ENCODE measurements at places on chromosomes 1 and 21.

DNA sequence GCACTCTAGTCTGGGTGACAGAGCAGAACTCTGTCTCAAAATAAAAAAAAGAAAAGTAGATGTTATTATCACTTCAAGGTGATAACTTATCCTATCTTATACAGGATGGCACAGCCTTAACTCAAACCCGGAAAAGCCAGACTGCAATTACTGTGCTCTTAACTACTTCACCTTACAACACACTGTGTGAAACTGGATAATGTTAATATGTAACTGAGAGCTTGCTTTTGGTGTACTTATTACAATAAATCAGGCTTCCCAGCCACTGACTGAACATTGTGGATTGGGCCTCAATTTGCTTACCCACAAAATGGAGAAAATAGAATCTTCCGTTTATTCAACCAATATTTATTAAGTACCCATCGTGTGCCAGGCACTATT is 1.4 kb downstream of the ORC1 start:
- no peak for DNase-seq

DNA sequence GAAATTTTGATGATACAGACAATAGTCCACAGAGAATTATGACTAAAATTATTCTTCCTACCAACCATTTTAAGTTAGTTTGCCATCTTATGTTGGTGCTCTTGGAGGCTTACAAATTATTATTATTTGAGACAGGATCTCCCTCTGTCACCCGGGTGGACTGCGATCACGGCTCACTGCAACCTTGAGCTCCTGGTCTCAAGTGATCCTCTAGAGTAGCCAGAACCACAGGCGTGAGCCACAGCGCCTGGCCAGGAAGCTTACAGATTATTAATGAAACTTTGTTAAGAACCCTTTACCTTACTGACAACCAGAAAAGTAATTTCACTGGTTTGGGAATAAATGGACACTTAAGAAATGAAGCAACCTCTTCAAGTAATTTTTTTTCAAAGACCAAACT is 8.0 kb upstream of the DNAJB4 start:
- DNase-seq: no peak

GRCh38 chr1:198295225-198295624 is 138.4 kb downstream of the NEK7 start:
- no peak for DNase-seq

DNA sequence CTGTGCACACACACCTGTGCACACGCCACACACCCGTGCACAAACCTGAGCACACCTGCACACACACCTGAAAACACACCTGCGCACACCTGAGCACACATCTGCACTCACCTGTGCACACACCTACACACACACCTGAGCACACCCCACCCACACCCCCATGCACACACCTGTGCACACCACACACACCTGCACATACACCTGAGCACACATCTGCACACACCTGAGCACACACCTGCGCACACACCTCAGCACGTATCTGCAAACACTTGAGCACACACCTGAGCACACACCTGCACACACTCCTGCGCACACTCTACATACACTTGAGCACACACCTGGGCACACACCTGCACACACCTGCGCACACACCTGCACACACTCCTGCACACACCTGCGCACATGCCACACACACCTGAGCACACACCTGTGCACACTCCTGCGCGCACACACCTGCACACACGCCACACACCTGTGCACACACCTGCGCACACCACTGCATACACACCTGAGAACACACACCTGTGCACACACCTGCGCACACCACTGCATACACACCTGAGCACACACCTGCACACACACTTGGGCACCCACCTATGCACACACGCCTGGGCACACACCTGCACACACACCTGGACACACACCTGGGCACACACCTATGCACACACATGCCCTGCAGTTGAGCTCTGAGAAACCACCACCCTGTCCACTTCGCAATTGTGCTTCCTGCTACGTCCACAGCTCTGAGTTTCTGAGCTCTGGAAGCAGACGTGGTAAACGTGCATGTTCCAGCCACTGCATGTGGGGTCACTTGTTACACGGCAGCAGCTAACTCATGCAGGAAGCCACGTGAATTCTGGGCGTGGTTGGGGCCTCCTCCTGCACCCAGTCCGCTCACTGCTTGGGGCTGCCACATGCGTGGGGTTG is 8.0 kb upstream of the C1orf159 start:
- DNase-seq: no peak

DNA sequence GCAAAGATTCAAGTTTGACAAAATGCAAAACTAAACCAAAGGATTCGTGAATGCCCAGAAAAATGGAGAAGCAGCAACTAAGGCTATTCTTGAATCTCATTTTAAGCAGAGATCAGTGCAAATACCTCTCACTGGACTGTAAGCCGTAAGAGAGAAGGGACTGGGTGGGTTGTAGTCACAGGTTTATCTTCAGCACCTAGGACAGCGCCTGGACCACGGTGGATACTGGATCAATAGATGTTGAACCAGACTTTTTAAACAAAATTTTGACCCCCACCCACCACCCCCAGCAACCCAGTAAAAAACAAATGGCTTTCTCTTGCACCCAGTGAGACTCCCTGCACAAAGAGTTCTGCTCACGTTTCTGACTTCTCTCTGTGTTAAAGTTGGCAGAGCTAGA is 347.1 kb downstream of the AJAP1 start:
- no peak for DNase-seq

- no peak for DNase-seq
These were observed 12.9 kb upstream of the ACP6 start for GRCh38 chr1:147683163-147683763.

GRCh38 chr21:36232641-36233040 is 76.0 kb downstream of the DOP1B start:
- DNase-seq: no peak

- no peak for DNase-seq
These were observed 32.0 kb downstream of the SUSD4 start for GRCh38 chr1:223331929-223332328.

All from NCI-H748 treated with DMSO at 0.1 percent for 48 hours (cell line).